ENCODE measurements at places on chromosomes 1 and 21.

GRCh38 chr21:35484851-35485250, 435.7 kb upstream of the RUNX1 start:
- H3K4me1 ChIP-seq: no peaks in the 10 kb centered on the region
- H3K36me3 ChIP-seq: no peaks in the 10 kb centered on the region
- H3K27me3 ChIP-seq: no peaks in the 10 kb centered on the region
- H3K27ac ChIP-seq: no peak overlapping the region
- H3K4me3 ChIP-seq: no peak overlapping the region

DNA sequence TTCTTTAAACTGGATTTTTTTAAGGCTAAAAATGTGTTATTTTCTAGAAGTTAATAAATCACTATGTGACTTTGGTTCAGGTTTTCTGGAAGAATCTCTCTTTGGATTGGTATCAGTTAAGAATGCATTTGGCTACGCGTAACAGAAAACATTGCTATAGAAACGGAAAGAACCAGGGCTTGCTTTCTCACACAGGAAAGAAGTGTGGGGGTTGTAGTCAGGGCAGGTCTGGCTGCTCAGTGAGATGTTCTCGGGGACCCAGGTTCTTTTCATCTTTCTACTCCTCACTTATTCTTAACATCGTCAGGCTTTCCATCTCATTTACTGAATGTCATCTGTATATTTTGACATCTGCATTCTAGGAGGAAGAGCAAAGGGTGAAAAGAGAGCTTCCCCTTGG, 191.4 kb downstream of the ZBTB18 start:
- DNase-seq: peak; percentile 31
- no peak overlapping the region for H3K27ac ChIP-seq
- H3K4me3 ChIP-seq: no peak overlapping the region
- peaks cover 3% of the 10 kb centered on the region for H3K4me1 ChIP-seq

GRCh38 chr1:18201997-18202719, 94.6 kb downstream of the IGSF21 start:
- H3K27ac ChIP-seq: no peak overlapping the region
- H3K36me3 ChIP-seq: no peaks in the 10 kb centered on the region
- DNase-seq: no peak
- H3K4me3 ChIP-seq: no peak overlapping the region
- peaks cover 53% of the 10 kb centered on the region for H3K27me3 ChIP-seq

GRCh38 chr1:203082571-203083462, 3.0 kb downstream of the MYOG start:
- no peak overlapping the region for H3K27ac ChIP-seq
- no peaks in the 10 kb centered on the region for H3K27me3 ChIP-seq
- no peaks in the 10 kb centered on the region for H3K36me3 ChIP-seq
- peaks cover 7% of the 10 kb centered on the region for H3K4me1 ChIP-seq
- no peak overlapping the region for H3K4me3 ChIP-seq

GRCh38 chr1:75134647-75135572, 722 bp downstream of the LHX8 start:
- H3K36me3 ChIP-seq: no peaks in the 10 kb centered on the region
- peak; percentile 38 for DNase-seq
- H3K27ac ChIP-seq: no peak overlapping the region
- peak overlapping the region; percentile 44 for H3K4me3 ChIP-seq
- peaks cover 22% of the 10 kb centered on the region for H3K4me1 ChIP-seq

- H3K4me3 ChIP-seq: peak overlapping the region; percentile 83
- no peaks in the 10 kb centered on the region for H3K36me3 ChIP-seq
- no peak for DNase-seq
- H3K27me3 ChIP-seq: no peaks in the 10 kb centered on the region
- peak overlapping the region; percentile 79 for H3K27ac ChIP-seq
These were observed 1.7 kb downstream of the ARID1A start for GRCh38 chr1:26697431-26697977.

DNA sequence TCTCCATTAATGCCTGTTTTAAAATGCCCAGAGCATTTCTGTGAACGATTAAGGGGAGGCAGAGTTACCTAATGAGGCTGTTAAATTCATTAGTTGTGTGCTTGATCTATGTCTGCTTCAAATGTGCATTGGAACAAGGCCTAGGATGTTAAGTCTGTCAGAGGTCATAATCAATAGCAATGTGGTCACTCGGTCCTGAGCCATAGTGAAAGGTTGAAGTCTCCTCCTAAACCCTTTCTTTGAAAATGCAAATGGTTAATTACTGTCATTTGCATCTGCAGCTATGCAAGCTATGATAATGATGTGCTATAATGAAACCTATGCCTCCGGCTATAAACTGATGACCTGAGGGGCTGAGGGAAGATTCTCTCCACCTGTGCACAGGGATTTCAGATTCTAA, 114.2 kb upstream of the NR5A2 start:
- H3K27ac ChIP-seq: no peak overlapping the region
- no peak for DNase-seq
- no peaks in the 10 kb centered on the region for H3K27me3 ChIP-seq
- no peaks in the 10 kb centered on the region for H3K36me3 ChIP-seq

GRCh38 chr1:106022312-106022902, 1034.1 kb upstream of the PRMT6 start:
- no peaks in the 10 kb centered on the region for H3K4me1 ChIP-seq
- H3K36me3 ChIP-seq: no peaks in the 10 kb centered on the region
- no peak overlapping the region for H3K27ac ChIP-seq

DNA sequence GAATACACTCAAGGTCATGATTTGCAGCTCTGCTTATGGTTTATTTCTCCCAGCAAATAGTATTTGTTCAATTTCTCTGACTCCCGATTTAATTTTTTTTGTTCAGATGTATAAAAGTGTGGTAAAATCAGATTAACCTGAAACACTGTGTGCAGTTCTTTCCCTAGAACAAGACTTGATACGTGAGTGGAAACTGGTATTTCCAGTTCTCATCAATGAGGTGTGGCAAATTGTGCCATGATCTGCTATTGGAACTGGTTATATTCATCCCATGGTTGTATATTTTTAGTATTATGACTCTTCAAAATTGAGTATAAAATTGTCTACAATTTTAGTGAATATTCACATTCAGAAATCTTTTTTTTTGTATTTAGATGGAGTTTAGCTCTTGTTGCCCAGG, 76.8 kb upstream of the IVNS1ABP start:
- H3K36me3 ChIP-seq: no peaks in the 10 kb centered on the region
- H3K27me3 ChIP-seq: no peaks in the 10 kb centered on the region
- H3K27ac ChIP-seq: no peak overlapping the region
- no peak for DNase-seq
- no peaks in the 10 kb centered on the region for H3K4me1 ChIP-seq
- H3K4me3 ChIP-seq: no peak overlapping the region

GRCh38 chr1:152907686-152908601, at the start of gene IVL:
TSS of gene IVL (plus strand) at chr1:152908546. CDS start at chr1:152909798, 1,252 bp downstream.
- H3K27me3 ChIP-seq: peaks cover 7% of the 10 kb centered on the region
- no peak for DNase-seq
- no peaks in the 10 kb centered on the region for H3K36me3 ChIP-seq
- no peak within 1 kb of the TSS for H3K27ac ChIP-seq
- no peak within 1 kb of the TSS for H3K4me3 ChIP-seq

GRCh38 chr1:158998037-158998780, 11.5 kb upstream of the IFI16 start:
- no peaks in the 10 kb centered on the region for H3K36me3 ChIP-seq
- no peak for DNase-seq
- H3K27ac ChIP-seq: no peak overlapping the region
- peaks cover 3% of the 10 kb centered on the region for H3K4me1 ChIP-seq
- no peaks in the 10 kb centered on the region for H3K27me3 ChIP-seq

DNA sequence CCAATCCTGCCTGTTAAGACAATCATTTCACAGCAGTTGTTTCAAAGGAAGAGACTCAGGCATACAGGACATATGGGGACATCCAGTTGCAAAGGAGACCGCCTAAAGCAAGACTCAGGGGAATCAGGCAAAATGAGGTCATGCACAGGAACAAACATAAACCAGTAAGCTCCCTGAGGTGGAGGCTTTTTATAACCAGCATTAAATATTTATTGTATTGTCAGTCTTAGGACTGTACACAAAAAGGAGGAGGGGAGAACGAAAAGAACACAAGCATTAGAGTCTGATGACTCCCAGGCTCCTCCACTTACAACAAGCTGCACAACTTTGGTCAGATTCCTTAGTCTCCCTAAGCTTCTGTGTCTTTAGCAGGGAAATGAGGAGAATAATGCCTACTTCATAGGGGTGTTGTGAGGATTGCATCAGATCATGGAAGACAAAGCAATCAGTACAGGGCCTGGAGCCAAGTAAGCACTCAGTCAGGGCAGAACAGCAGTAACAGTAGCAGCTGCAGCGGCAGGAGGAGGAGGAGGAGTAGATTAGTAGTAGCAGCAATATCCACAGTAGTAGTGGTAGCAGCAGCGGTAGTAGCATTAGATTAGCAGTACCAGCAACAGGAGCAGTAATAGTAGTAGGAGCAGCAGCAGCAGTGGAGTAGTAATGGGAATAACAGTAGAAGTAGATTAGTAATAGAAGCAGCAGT, 54.2 kb upstream of the SPATA6 start:
- DNase-seq: no peak
- H3K36me3 ChIP-seq: no peaks in the 10 kb centered on the region
- no peak overlapping the region for H3K27ac ChIP-seq

Measured in common myeloid progenitor, CD34-positive (primary cell).